ENCODE measurements at places on chromosomes 13 and 19.

DNA sequence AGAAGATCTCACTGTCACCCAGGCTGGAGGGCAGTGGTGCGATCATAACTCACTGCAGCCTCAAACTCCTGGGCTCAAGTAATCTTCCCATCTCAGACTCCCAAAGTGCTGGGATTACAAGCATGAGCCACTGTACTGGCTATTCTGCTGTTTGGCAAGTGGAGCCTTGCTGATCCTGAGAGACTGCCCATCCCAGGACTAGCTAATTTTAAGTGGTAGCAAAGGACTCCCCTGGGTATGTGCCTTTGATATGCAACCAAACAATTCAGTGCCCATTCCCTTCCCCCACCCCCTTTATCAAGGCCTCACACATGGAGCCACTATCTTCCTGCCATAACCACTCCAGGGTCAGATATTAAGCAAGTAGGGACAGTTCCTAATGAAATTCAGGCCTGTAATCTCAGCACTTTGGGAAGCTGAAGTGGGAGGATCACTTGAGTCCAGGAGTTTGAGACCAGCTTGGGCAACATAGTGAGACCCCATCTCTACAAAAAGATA is 17.0 kb upstream of the ZNF460 start:
- DNase-seq = no peak

- no peak for DNase-seq
These were observed 13.5 kb downstream of the ZSCAN5A start for GRCh38 chr19:56301155-56301554.

GRCh38 chr19:49301165-49301865 is 23.7 kb downstream of the SLC6A16 start:
- DNase-seq = no peak

GRCh38 chr19:3834349-3835054 is 34.3 kb downstream of the ZFR2 start:
- no peak for DNase-seq

DNA sequence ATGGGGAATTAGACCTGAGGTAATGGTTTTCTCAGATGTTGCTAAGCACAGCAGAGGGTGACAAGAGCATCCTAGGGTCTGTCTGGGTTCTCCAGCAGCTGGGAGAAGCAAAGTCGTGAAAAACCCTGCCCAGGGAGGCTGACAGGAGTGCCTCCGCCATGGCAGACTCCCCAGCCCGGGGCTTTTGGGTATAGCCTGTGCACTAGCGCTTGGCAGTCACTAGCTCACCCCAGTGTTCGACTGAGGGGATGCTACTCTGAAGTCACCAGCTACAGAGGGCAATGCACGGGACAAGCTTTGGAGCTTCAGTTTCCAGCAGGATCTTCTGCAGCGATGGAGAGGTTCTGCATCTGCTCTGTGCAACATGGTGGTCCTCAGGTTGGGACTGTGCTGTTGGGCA is 87.5 kb downstream of the ING1 start:
- DNase-seq = no peak

DNA sequence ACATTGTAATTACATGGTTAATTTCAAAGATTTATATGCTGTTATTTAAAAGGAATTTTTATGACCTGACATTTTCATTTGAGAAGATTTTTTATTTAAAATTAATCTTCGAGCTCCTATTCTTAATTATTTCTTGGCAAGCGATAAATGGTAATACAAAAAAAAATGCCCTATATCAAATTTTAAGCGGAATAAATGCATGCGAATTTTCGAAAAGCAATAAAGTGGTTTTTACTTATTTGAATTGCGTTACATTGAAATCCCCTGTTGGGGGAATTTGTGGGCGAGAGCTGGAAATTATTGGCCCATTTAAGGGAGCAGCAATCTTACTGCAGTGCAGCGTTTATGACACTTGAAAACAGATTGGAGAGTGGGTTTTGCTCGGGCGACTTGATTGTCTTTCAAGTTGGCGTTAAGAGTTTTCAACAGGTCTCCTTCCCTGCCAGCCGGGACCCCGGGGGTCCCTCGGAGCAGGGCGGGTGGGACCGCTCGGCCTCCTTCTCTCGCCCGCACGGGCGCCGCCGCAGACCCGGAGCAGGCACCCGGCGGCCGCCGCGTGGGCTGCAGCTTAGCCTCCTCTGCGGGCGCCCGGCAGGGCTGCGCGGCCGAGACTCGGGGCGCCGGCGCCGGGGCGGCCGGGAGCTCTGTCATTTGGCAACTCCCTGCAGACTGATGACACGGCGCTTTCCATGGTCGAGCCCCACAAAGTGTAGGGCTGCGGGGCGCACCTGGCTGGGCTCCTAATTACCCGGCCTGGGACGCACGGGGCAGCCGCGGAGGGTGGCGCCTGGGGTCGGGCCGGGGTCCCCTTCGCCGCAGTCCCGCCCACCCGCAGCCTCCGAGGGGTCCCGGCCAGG is 255.1 kb upstream of the SOX21 start:
- no peak for DNase-seq

DNA sequence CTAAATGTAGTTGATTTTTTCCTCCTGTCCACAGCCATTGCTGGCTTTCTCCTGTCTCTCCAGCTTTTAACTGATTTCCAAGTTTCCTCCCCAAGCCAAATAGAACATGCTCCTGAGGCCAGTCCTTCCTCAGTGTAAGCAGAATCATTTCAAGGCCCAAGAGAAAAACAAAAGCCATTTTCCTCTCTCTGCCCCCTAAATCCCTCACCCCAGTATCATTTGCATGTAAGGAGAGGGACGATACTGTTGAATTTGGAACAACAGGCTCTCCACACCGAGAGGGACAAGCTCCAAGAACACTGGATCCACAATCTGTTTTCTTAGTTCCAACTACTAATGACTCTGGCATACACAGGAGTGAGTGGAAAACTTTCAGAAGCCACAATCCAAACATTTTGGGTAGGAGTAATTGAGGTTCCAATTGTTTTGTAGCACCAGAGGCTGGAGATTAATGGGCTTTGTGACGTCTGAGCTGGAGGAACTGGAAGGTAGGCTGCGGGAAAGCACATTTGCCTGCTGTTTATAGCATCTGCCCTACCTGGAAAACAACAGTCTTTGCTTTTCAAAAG is 156.8 kb downstream of the FLT1 start:
- no peak for DNase-seq

GRCh38 chr19:10290357-10290875 is 664 bp downstream of the ICAM5 start:
- no peak for DNase-seq

- no peak for DNase-seq
These were observed 58.6 kb downstream of the LIG4 start for GRCh38 chr13:108156749-108157148.

DNA sequence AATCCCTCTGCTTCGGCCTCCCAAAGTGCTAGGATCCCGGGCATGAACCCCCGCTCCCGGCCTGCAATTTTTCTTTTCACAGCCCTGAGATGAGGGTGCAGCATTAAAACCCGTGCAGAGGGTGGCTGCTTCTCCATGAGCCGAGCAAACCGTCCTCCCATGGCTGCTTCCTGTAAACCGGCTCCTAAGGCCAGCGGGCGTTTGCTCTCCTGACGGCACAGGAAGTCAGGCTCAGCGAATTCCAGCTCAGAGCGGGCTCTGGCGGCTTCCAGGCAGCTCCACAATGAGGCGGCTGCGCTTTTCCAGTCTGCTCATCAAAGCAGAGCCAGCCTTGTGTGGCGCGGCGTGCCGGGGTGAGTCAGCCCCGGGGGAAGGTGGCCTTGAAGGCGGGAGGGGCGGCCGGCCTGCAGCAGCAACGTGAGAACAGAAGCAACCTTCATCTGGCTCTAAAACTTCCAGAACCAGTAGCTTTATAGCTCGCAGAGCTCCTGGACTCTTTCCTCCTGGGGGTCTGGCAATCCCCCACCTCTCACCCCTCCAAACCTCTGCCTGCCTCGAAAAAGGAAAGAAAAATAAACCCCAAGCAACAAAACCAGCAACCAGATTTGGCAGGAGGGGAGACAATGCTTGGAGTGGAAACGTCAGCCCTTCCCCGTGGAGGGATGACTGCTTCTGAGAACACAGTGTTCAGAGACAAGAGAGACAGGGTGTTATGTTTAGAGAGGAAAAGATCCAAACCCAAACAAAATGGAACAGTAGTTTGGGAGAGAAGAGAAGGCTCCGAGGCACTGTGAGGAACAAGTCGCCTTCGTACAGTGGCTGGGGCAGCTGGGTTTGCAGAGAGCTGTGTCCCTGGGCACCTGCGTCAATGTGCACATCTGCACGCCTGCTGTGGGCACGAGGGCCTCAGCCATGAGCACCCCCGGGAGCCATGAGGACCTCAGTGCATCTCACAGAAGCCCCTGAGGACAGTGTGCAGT is 67.8 kb downstream of the GADD45B start:
- peak; percentile 63 for DNase-seq

GRCh38 chr13:76048131-76048530 is 412.0 kb downstream of the LMO7 start:
- DNase-seq = no peak

DNA sequence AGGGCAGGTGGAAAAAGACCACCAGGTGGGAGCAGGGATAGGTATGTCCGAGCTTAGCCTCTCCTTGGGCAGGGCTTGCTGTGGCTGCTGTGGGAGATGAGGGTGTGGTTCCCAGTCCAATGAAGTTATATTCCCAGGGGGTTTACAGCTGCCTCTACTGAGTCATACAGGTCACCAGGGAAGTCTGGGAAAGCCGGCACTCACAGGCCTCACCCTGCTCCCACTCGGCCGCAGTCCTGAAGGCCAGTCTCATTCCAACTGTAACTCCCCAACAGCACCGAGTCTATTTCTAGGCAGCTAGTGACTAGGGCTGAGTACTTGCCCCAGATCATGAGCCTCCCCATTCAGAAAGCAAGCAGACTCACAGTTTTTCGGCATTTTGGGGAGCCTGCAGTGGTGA is 77.1 kb downstream of the FNDC3A start:
- DNase-seq = no peak

DNA sequence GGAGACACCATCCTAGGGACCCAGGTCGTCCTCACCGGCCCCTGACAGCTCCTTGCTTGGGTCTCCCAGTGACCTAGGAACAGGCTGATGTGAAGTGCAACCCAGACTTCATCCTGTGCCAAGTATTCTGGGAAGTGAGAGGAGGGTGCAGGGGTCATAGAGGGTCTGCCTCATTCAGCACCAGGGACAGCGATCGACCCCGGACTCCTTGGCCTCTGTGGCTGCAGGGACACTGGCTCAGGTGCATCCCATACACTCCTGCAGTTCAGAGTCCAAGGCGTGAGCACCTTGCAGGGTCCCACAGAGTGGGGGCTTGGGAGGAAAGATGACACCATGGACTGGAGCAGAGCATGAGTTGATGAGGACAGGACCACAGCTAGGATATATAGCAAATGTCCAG is 10.0 kb upstream of the OR10H2 start:
- DNase-seq = no peak

GRCh38 chr13:26680123-26680450 is 80.5 kb downstream of the GPR12 start:
- DNase-seq = no peak

DNA sequence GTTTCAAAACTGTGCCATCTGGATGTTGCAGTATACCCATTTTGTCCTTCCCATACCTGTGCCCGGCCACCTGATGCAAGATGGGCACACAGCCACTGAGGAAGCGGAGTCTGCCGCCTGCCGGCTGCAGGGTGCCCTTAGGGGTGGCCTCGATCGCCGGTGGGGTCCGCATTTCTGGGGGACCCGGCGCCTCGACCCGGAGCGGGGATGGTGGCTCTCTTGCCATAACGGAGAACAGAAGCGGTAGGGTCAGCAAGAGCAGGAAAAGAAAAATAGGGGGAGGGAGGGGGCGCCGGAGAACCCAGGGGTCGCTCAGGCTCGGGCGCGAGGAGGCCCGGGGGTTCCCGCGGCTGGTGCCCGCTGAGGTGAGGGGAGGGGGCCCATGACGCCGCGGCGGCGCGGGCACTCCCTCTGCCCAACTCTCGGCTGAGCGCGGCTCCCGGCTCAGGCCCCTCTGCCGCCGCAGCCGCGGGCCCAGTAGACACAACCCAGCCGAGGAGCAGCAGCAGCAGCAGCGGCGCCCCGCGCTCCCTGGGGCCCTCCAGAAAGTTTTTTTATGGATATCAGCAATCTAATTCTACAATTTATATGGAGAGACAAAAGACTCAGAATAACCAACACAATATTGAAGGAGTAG is 13.8 kb upstream of the CYP4F2 start:
- no peak for DNase-seq

GRCh38 chr13:40777166-40777808 is 6.3 kb upstream of the MRPS31 start:
- DNase-seq = no peak

DNA sequence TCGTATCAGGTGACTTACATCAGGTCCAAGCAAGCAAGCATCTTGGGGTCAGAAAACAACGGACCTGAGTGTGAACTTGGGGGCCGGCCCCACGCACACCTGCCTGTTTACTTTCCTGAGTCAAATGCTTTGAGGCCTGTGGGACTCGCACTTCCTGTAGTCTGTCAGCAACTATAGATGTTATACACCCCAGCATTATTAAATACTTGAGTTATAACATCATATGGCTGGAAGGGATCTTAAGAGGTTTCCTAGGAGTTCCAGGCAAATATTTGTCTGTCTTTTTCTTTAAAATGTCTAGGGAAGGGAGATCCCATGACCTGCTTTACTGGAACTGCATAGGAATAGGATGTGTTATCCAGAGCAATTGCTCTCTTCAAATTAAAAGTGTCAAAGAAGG is 280.6 kb downstream of the SHISA2 start:
- DNase-seq = no peak

DNA sequence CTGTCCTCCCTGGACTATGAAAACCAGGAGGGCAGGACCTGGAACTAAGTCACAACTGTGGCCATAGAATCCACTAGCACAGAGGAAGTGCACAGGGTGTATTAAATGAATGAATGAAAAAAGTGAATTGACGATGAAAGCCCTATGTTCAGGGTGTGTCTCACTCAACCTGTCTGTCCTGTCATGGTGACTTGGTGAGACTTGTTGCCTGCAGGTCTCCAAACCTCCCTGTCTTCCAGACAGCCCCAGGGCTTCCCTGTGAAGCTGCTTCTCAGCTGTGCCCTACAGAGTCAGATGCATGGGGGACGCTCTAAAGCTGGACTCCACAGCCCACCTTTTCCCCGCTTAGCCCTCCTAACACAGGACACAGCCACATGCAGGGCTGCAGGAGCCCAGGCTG is 4.8 kb upstream of the IGFL1 start:
- DNase-seq = no peak

- no peak for DNase-seq
These were observed 2.2 kb upstream of the MYADM start for GRCh38 chr19:53865523-53865917.

DNA sequence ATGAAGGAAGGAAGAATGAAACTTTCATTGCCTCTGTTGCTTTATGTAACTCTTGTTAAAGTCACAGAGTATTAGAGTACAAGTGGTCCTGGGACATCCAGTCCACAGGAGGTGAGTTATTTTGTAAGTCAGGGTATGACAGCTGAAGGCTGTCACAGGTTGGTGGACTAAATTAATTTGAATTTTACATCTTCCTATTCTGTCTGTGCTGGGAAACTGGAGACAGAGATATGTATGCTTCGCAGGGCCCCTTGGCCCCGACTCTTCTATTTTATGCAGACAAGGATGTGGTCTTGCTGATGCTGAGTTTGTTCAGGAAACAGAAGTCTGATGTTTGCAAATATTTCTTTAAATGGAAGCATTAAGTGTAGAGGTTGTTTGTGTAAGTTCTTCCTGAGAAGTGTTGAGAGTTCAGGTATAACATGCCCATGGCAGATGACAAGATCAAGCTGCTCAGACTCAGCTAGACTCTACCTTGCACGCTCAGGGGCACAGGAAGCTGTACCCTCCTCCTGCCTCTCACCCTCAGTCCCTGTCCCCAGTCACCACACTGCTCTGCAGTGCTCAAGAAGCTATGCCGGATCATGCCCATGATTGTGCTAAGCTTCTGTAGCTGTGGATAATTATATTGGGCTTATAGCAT is 23.4 kb downstream of the RASL11A start:
- no peak for DNase-seq

Data from esophagus squamous epithelium (tissue), 5 donors.